ENCODE measurements at places on chromosomes 1 and 21.
A peak's percentile ranks its signal among the peaks of the same experiment; 100 is the strongest.

DNA sequence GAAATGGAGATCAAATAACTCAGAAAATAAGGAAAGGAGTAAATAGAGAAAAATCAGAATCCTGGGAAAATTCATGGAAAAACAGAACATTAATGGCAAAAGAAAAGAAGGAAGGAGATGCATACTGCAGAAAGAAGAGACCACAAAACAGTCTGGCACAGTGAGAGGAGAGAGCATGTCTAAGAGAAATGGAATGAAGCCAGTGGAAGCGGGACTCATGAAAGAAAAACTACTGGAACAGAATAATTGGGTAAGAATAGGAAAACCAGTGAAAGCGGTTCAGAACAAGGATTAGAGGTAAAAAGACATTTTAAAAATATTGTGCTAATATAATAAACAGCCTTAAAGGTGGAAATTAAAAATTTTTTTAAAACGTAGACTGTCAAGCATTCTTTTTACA lies 93.6 kb upstream of the GREM2 start:
- DNase-seq, result no peak

- no peak for DNase-seq
Observed at GRCh38 chr21:46660505-46660904, 25.0 kb downstream of the PRMT2 start.

- DNase-seq, result peak; percentile 90
Observed at GRCh38 chr1:15152318-15153183, 996 bp upstream of the TMEM51 start.

- no peak for DNase-seq
Observed at GRCh38 chr1:165842671-165843129, 15.3 kb downstream of the UCK2 start.

GRCh38 chr1:153790313-153790965 lies 15.2 kb downstream of the SLC27A3 start:
- peak; percentile 85 for DNase-seq
